Activated naive CD8-positive, alpha-beta T cell treated with anti-CD3 and anti-CD28 coated beads for 36 hours (primary cell): ENCODE measurements at places on chromosomes 3 and 15. TPM values are rescaled to one million over a fixed set of nuclear protein-coding genes. Genes with fewer than 3 reads are reported as not detected.

The GP9 gene
- total RNA-seq: not detected

The ARHGEF26 gene
- total RNA-seq: 0.04 TPM

DNA sequence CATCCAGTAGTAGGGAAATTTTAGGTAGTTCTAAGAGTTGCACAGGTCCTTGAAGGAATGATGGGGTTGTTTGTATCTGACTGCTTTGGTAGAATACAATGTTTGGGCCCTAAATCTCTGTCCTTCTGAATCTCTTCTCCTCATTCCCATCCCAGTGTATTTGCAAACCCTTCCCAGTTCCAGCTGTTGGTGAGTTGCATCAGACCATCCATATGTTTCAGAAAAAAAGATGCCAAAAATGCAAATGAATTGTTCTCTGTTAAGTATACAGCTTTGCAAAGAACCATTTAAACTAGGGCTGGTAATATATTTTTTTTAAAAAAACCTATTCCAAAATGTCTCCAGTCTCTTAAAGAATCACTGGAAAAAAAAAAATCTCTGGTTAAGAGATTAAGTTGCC lies 250.8 kb upstream of the FEZF2 start:
- no peak for DNase-seq

GRCh38 chr3:73056014-73056844 lies 5.2 kb upstream of the EBLN2 start:
- no peak for DNase-seq

- no peak for DNase-seq
Observed at GRCh38 chr15:67107014-67107812, 41.8 kb downstream of the SMAD3 start.

DNA sequence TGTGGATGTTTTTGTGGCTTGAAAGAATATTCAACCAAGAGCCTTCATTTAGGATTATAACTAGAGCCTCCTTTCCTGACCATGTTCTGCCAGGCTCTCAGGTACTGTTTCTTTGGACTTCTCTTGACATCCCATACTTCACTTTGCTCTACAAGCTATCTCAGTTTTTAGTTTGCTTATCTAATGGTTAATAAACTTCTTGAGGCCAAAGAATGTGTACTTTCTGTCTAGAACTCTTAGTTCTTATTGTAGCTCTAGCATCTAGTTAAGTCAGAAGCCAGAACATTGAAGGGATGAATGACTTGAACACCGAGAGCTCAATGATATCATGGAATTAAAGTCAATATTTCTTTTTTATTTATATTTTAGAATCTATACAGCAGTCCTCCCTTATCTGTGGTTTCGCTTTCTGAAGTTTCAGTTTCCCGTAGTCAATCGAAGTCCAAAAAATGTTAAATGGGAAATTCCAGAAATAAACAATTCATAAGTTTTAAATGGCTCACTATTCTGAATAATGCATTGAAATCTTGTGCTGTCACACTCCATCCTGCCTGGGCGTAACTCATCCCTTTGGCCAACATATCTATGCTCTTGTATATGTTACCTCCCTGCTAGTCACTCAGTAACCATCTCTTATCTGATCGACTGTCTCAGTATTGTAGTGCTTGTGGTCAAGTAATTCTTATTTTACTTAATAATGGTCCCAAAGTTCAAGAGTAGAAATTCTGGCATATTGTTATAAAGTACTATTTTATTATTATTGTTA lies 368.6 kb upstream of the RBMS3 start:
- no peak for DNase-seq

DNA sequence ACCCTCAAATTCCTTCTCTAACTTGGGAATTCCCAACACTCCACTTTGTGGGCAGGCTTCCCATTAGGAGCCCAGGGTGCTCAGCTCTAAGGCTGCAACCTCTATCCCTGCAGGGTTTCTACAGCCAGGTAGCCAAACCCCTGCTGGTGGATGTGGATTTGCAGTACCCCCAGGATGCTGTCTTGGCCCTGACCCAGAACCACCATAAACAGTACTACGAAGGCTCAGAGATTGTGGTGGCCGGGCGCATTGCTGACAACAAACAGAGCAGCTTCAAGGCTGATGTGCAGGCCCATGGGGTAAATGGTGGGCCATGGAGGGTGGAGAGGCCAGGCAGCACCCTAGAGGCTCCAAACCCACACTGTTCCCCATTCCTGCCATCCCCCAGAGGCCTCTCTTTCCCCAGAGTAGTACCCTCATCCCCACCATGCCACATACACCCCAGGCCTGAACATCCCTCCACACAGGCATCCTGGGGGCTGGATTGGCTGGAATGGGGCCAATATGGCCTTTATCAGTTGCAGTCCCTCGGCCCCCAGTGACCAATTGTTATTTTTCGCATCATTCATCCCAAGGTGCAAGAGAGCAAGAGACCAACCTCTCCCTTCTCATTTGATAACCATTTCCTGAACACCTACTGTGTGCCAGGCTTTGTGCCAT lies 7.7 kb downstream of the ITIH1 start:
- DNase-seq: no peak

- DNase-seq: no peak
Observed at GRCh38 chr15:75153565-75154276, 48.0 kb upstream of the C15orf39 start.

GRCh38 chr3:136250903-136251460 lies 842 bp downstream of the PCCB start:
- peak; percentile 14 for DNase-seq

- DNase-seq: peak; percentile 9
Observed at GRCh38 chr15:100202309-100202960, 139.3 kb downstream of the ADAMTS17 start.

- DNase-seq: no peak
Observed at GRCh38 chr3:10272977-10273376, 19.8 kb downstream of the GHRL start.

GRCh38 chr3:184772667-184773272 lies 39.2 kb upstream of the VPS8 start:
- DNase-seq: no peak
